ENCODE measurements at places on chromosomes 1 and 21.

- no peak for DNase-seq
Measured at GRCh38 chr1:245316784-245317183, 162.0 kb downstream of the KIF26B start.

DNA sequence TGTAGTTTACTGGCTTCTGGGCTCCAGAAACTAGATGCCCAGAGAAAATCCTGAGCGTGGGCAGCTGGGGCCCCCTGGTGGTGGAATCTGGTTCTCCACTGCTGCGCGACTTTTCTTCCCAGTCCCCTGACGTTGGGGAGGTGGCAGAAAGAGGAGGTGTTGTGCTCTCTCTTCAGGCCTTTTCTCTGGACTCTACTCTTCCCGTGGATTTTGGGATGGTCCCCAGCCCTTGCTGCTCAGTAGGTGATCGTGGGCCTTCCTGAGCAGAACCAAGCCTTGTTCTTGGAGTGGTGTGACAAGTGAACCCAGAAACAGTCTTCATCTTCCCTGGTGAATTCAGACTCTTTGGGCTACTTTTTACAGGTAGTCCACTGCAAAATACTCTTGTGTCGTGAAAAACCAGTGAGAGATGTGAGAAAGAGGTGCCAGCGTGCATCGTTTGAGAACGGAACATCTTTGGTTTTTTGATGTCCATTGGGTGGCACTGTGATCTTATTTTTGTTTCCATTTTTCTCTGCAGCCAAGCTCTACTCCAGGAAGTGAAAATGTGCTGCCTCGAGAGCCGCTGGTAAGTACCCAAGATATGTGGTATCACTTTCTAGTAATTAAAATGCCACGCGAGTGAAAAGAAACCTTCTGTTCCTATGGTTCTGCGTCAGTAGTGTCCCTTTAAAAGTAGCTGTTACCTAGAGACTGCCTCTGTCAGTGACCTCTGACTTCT is 20.2 kb downstream of the PEX14 start:
- peak; percentile 84 for DNase-seq

DNA sequence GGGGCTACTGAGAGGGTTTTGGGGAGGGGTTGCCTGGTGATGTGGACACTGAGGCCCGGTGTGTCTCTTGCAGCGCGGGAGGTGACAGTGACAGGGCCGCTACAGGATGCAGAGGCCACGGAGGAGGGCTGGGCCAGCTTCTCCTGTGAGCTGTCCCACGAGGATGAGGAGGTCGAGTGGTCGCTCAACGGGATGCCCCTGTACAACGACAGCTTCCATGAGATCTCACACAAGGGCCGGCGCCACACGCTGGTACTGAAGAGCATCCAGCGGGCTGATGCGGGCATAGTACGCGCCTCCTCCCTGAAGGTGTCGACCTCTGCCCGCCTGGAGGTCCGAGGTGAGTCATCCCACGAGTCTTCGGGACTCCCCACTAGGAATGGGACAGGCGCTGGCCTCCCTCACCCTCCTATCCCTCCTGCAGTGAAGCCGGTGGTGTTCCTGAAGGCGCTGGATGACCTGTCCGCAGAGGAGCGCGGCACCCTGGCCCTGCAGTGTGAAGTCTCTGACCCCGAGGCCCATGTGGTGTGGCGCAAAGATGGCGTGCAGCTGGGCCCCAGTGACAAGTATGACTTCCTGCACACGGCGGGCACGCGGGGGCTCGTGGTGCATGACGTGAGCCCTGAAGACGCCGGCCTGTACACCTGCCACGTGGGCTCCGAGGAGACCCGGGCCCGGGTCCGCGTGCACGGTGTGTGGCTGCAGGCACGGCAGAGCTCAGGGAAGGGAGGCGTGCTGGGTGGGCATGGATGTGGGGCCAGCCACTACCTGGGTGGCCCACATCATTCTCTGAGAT is 72.5 kb downstream of the OBSCN start:
- DNase-seq = peak; percentile 5

GRCh38 chr1:24294228-24294672 is 24.9 kb upstream of the GRHL3 start:
- no peak for DNase-seq

DNA sequence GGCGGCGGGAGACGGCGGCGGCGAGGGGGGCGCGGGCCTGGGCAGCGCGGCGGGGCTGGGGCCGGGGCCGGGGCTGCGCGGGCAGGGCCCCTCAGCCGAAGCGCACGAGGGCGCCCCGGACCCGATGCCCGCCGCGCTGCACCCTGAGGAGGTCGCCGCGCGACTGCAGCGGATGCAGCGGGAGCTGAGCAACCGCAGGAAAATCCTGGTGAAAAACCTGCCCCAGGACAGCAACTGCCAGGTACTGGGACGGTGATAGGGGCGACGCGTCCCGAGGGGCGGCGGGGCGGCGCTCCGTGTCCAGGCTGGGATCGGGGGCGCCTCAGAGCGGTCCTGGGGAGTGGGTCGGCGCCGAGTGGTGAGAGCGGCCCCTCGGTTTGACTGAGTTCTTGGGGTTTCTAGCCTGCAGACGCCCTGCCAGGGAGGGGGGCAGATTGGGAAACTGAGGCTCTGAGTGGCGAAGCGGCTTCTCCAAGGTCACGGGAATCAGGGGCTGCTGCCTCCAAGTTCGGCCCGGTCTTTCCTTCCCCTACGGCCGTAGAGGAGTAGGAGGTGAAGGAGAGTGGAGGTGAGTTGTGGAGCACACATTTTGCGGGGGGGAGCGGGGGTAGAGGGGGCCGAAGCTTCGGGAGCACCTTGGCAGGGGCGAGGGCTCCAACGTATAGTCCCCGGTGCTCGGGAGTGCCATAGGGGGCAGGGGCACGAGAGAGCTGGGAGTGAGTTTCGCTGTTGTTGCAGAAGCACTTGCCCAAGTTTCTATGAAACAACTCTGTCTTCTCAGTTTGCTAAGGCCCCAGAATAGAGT is 508 bp downstream of the RAVER2 start:
- peak; percentile 48 for DNase-seq

- no peak for DNase-seq
Measured at GRCh38 chr1:156160000-156160742, 6.8 kb downstream of the SEMA4A start.

DNA sequence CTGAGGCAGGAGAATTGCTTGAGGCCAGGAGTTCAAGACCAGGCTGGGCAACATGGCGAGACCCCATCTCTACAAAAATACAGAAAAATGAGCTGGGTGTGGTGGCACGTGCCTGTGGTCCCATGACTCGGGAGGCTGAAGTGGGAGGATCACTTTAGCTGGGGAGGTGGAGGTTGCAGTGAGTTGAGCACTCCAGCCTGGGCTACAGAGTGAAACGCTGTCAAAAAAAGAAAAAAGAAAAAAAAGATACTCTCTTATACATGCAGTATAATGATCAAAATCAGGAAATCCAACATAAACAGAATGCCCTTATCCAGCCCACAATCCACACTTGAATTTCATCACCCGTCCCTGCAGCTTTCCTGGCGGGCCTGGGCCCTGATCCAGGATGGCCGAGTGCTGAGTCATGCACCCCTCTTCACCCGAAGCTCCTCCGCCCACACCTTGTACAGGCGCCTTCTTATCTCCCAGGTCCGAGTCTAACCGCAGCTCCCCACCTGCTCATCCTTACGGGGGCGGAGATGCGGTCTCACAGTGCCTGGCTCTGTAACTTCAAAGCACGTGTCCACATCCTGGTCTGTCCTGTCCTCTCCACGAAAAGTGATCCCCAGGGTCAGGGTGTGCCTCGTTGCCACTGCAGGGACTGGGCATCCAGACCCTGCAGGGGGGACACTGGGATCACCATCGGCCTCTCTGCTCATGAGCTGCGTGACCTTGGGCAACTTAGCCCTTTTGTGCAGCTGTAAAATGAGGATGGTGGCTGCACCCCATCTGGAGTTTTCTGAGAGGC is 120.2 kb upstream of the SLC45A1 start:
- DNase-seq = no peak

GRCh38 chr1:64403331-64403730 is 66.6 kb upstream of the CACHD1 start:
- DNase-seq = no peak

DNA sequence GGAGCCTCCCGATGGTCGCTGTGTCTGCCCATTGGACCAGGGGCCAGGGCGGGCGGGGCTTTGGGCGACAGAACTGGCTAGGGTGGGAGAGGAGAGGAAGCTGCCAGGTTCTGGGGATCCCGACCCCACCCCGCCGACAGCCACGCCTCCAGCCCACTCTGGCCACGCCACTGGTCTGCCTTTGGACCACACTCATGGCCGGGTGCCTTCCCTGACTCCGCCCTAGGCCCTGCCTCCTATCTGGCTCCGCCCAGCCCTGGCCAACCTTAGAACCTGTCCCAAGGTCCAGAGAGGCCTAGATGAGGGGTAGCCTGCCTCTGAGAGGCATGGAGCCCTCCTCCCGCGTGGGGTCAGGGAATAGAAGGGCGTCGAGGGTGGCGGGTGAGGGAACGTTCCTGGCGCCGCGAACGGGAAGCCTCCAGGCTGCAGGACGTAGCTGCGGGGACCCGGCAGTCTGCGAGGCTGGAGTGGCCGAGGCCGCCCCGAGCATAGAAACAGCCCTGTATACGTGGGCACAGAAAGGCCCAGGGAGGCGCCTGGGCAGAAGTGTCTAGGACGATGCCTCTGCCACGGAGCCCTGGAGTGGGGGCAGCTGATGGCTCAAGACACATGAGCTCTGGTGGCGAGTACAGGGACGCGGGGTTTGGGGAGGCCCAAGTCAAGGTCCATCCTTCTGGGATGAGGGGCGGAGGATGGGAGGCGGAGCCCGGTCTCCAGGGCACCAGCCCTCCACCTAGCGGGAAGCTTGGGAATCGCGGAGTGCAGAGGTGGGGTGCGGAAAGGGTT is 11.5 kb upstream of the COL16A1 start:
- DNase-seq = peak; percentile 99
